ENCODE measurements at places on chromosomes 3 and 15.

DNA sequence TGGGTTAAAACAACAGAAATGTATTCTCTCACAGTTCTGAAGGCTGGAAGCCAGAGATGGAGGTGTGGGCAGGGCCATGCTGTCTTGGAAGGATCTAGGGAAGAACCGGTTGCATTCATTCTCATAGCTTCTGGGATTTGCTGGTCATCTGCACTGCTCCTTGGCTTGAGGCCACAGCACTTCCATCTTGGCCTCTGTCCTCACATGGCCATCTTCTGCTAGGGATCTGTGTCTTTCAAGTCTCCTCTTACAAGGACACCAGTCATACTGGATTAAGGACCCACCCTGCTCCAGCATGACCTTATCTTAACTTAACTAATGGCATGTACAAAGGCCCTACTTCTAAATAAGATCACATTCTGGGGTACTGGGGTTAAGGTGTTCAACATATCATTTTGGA, 47.7 kb downstream of the RPLP1 start:
- peak; percentile 18 for DNase-seq

DNA sequence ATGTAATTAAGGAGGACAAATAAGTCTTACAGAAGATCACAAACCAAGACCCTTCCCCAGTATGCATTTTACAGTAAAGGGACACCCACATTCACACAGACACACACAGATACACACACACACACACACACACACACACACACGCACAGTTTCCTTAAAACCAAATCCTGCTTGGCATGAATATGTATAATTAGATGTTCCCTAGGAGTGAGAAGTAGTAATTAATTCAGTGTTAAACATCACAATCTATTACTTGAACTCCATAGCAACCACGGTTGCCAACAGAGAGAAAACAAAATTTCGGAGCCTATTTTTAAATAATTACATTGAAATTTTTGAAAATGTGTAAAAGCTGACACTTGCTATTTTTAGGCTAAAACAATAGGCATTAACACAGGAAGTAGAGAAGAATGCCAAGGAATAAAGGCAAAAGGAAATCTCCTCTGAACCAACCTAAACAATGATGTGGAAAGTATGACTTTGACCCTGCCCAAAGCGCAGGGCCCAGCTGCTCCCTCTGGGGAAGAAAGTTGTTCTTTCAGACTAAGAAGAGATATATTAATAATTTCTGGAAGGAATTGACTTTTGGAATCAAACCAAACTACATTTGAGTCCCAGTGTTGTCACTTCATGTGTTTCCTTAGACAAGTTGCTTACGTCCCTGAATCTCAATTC, 215.3 kb downstream of the CPNE4 start:
- DNase-seq, result no peak

DNA sequence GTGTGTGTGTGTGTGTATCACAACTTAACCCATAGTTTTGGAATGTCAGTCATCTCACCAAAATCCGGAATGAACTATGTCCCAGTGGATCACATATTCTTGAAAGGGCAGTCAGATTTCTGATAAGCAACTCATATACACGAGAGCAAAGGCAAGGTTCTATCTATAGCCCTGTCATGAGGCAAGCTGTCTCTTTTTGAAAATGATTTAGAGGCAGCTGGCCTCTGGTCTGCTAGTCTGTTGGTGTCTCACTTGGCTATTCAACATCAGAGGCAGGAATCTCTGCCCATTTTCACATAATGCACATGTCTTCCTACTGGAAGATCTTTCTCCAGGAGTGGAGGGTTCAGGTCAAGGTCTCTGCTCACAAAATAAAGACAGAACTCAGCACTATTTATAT, 79.8 kb downstream of the CNTN6 start:
- DNase-seq, result no peak

DNA sequence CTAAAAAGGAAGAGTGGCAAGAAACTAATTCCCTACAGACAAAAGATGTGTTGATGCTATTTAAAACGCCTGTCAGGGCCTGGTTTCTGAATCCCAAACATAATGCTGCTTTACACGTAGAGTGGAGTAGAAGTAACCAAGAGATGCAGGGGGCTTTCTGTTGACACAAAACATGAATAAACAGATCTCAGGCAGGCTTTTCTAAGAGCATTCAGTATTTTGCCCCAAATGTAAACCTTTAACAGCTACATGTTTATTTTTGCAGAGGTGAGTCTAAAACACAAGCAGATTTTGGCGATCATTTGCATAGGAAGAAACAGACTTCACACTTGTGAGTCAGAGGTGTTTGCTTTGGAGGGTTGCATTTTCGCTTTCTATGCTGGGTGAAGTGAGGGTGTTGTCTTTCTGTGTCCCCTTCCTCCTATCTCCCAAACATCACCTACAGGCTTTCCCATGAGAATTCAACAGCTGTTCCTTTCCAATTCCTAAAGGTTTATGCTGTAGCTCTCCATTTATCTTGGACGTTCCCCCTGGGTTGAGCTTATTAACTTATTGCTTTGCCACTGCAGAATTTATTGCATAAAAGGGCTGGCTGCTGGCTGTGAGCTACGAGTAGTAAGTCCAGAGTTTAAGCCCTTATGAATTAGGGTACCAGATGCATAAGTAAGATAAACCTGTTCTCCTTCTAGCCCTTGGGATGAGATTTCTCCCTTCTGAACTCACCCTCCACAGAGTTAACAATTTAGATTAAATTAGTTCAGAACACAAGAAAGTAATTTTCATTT, 156.7 kb downstream of the DIPK2A start:
- no peak for DNase-seq

GRCh38 chr3:154584974-154585373, 155.0 kb upstream of the GPR149 start:
- no peak for DNase-seq

GRCh38 chr15:28942046-28942445, 56.3 kb downstream of the APBA2 start:
- DNase-seq, result no peak

- DNase-seq, result no peak
These were observed 173.6 kb downstream of the UACA start for GRCh38 chr15:70589728-70590127.

- DNase-seq, result no peak
These were observed 66.1 kb downstream of the SEC22A start for GRCh38 chr3:123267821-123268220.

GRCh38 chr3:73319179-73319769, 257.8 kb downstream of the EBLN2 start:
- no peak for DNase-seq

GRCh38 chr3:37800022-37800551, 61.6 kb upstream of the CTDSPL start:
- DNase-seq, result no peak

DNA sequence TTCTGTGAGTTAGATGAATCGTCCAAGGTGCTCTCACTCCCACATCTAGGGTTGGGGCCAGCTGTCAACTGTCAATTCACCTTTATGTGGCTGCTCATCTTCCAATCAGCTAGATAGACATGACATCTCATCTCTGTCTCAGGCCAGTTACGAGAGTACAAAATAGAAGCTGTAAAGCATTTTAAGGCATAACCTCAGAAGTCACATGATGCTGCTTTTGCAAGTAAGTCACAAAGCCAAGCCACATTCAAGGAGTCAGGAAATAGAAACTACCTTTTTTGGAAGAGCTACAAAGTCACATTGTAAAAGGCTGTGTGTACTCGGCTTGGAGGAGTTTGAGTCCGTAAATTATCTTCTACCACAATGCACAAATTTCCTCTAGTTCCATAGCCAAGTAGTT, 5.1 kb upstream of the CCR1 start:
- DNase-seq, result no peak
